A172 (cell line): ENCODE measurements at places on chromosomes 6 and 20. TPM values are rescaled to one million over a fixed set of nuclear protein-coding genes. Genes with fewer than 3 reads are reported as not detected.

DNA sequence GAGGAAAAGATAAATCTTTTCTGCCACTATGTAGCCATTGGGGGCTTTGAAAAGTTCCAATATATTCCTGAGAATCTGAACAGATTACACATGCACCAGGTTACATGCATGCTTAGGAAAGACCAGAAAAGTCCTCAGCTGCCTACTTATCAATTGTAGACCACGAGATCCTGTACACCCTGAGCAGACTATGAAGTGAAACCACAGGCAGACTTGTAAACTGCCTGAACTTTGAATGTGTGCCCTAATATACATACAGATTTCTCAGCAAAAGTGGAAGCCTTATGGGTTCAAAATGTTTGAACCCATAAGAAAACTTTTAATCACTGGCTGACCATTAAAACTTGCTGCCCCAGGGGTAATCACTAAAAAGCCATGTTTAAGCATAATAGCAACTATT, 273.5 kb upstream of the RUNX2 start:
- DNase-seq, result no peak

GRCh38 chr20:3158968-3159431, 665 bp downstream of the FASTKD5 start:
- DNase-seq, result peak; percentile 21

DNA sequence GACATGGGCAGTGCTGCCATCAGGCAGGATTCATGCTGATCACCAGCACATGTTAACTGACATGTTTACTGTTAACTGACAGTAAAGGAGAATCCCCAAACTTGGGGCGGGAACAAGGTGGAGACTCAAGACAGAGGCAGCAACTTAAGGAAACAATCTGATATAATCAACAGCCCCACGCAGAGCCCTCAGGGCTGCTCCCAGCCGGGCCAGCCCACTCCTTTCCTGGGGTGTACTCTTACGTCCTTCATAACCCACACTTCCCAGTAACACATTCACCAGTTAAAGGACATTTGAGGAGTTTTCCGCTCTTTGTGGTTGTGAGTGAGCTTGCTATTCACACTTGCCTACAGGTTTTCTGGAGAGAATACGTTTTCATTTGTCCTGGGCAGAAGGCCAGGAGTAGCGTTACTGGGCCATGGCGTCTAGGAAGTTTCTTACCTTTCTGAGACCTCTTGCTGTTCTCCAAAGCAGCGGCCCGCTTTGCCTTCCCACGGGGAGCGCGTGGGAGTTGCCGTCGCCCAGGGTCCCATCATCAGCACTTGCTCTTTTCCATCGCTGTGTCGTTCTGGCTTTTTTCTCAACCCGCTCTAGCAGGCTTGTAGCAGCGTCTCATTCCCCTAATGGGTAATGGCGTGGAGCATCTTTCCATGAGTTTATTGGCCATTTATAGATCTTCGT, 56.4 kb downstream of the FOXF2 start:
- DNase-seq, result no peak

GRCh38 chr6:159233365-159234101, 64.3 kb downstream of the FNDC1 start:
- no peak for DNase-seq

TSPO2 gene
- not detected in 2 replicates for total RNA-seq

SLPI gene
- 0.33 TPM in 1 of 2 replicates, not detected in the other for total RNA-seq

PAX1 gene
- total RNA-seq, result not detected in 2 replicates
